HT1080 (cell line): ENCODE measurements at places on chromosomes 6 and 20.

DNA sequence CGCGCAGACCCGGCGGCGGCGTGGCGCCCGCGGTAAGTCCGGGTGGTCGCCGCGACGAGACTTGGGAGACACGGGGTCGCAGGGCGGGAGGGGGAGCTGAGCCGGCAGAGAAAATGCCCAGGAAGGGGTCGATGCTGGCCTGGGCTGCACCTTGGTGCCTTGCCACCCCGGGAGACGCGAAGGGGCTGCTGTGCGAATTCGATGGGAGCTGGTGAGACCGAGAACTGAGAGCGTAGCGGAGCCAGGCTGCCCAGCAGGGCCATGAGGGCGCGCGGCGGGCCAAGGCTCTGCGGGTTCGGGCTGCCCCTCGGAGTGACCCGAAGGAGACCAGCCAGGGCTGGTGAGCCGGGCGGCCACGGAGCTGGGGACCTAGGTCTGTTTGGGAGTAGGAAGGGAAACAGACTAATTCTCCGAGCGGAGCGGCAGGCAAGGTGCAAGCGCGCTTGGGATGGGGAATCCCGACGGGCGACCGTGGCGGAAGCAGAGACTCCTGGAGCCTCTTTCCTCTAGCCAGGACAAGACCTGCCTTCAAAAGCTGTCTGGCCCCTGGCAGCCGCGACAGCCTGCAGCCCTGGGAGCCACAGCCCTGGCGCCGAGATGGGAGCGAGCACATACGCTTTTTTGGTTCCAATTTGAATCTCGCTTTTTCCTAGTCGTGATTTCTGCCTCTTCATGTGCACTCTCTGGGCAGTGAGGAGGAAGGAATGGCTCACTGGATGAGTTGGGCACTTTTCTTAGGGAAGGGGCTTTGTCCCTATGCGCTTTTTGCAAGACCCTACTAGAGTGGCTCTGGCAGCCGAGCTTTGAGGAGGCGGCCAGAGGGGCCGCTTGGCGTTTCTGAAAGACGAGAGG is 691 bp downstream of the SYNDIG1 start:
- peak; percentile 5 for DNase-seq

- DNase-seq, result no peak
These were observed 38.1 kb upstream of the ZNF133 start for GRCh38 chr20:18250217-18250616.

DNA sequence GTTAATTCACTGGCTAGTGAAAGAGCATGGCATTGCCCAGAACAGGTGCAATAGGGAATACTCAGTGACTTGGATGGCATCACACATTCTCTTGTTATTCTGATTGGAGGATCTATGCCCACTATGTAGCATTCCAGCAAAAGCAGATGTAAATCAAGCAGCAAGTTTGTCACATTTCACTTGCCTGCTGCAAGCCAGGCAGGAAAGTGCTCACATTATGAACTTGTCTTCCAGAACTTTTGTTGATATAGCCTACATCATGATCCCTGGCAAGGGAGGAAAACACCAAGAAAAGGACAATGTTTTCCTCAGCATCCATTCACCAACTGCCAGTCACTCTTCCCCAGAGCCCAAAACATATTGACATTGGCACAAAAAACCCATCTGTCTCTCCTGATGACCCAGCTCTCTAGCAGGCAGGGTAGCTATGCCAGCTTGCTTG is 77.8 kb downstream of the ARHGAP18 start:
- no peak for DNase-seq

DNA sequence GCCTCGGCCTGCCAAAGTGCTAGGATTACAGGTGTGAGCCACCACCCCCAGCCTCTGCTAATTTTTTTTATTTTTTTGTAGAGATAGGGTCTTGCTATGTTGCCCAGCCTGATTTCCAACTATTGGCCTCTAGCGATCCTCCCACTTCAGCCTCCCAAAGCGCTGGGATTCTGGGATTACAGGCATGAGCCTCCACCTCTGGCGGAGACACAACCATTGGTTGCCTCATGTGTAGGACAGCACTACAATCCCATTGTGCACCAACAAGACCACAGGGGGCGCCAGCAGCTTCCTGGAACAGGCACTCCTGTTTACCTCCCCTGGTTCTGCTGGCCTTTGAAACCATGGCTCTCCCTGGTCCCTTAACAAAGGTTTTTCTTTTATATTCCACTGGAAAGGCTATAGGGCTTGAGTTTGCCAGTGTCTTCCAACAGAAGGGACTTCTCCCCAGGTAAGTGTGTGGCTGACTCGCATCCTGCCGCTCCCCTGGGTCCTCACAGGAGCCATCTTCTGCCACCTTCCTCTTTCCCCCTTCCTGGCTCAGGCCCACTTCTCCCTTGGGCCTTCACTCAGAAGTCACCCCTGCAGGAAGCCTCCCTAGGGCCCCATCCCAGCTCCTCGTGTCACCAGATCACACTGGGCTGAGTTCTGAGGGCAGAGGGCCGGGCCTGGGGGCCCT is 39.2 kb upstream of the TLDC2 start:
- DNase-seq, result peak; percentile 50

- no peak for DNase-seq
These were observed at the start of gene NKAPL for GRCh38 chr6:28258877-28259777. Gene NKAPL (plus strand): TSS chr6:28259297. CDS start chr6:28259372, 75 bp downstream.

DNA sequence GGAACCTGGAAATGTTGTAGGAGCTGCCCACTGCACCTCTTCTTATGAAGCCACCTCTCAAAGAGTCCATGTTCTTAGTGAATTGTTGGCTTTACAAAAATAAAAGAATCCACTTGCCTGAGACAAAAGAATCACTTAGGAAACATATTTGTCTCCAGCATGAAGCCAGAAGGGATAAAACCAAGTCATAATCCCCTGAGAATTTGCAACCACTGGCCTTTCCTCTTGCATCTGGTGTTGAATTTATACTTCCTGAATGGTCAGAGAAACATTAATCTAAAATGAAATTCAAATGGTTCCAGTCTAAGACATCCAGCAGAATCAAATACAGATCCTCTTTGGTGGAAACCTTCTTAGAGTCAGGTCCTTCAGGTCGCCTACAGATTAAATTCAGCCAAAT is 192.5 kb upstream of the ECI2 start:
- no peak for DNase-seq
